ENCODE measurements at places on chromosomes 16 and 17.

- no peak for DNase-seq
These were observed 151.6 kb downstream of the SOCS1 start for GRCh38 chr16:11104168-11105037.

- DNase-seq = no peak
These were observed 6.9 kb upstream of the GJD3 start for GRCh38 chr17:40371261-40371929.

GRCh38 chr16:77469634-77470033 lies 34.8 kb upstream of the ADAMTS18 start:
- DNase-seq = no peak

DNA sequence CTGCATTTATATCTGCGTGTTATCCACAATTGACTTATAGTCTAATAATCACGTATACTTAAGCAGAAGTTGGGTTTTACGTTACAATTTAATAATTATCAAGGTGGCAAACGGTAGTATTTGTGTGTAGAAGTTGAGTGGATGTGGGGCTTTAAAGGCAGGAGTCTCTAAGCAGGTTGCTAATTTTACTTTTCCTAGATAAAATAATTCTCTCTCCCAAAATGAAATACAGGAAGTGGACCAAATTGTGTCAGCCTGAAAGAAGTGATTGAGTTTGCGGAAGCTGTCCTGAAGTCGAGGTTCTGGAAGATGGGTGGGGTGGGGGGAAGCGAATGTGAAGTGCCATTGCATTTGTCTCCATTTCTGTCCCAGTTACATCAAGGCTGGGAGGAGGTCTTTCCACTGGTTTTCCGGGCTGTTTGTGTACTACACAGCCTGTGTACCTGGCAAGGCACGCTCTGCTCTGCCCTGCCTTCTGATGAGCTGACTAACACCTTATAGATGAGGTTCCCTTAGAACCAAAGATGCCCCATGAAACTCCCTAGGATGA lies 385.1 kb downstream of the WWOX start:
- no peak for DNase-seq

GRCh38 chr16:1343428-1344242 lies 8.0 kb downstream of the TSR3 start:
- DNase-seq = no peak

DNA sequence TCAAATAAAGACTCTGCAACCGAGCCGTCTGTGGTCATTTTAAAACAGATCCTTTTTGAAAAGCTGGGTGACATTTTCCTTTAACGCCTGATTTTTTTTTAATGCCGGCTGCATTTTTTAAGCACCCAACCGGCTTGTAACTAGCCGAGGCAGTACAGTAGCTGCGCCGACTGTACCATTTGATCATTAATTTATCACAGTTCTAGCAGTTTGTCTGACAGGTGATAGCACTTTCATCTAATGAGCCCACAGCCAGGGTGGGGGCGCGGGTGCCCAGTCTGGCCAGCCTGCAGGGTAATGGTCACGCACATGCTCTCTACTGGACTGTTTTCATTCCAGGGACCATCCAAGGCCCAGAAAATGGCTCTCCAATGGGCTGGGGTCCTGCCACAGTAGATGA lies 68.8 kb downstream of the IRX5 start:
- no peak for DNase-seq

DNA sequence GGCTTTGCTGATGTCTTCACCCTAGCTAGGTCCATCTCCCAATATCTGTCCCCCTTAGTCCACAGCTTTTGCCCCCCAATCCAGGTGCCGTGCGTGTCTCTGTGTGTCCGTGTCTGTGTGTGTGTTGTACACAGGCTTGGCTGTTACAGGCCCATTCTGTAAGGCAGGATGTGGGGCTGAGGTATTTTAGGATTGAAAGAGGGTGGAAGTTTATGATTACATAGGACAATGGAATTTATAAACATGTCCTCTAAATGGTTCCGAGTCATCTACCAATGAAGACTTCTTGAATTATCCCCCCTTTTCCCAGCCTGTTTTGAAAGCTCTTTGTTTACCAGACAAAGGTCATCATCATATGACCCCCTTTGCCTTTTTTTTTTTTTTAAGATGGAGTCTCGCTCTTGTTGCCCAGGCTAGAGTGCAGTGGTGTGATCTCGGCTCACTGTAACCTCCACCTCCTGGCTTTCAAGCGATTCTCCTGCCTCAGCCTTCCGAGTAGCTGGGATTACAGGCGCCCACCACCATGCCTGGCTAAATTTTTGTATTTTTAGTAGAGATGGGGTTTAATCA lies 21.9 kb downstream of the ACE start:
- no peak for DNase-seq

GRCh38 chr16:88010343-88010967 lies 59.2 kb downstream of the BANP start:
- DNase-seq = no peak

DNA sequence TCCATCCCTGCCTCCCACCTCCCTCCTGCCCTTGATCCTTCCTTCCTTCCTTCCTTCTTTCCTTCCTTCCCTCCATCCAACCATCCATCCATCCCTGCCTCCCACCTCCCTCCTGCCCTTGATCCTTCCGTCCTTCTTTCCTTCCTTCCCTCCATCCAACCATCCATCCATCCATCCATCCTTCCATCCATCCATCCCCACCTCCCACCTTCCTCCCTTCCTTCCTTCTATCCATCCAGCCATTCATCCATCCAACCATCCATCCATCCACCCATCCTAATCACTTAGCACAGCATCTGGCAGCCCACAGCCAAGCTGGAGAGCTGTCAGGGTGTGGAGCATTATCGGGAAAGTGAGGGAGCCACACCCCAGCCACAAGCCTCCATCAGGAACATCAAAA lies 54.5 kb downstream of the TK2 start:
- DNase-seq = no peak

GRCh38 chr16:72224260-72224768 lies 52.4 kb upstream of the PMFBP1 start:
- no peak for DNase-seq

DNA sequence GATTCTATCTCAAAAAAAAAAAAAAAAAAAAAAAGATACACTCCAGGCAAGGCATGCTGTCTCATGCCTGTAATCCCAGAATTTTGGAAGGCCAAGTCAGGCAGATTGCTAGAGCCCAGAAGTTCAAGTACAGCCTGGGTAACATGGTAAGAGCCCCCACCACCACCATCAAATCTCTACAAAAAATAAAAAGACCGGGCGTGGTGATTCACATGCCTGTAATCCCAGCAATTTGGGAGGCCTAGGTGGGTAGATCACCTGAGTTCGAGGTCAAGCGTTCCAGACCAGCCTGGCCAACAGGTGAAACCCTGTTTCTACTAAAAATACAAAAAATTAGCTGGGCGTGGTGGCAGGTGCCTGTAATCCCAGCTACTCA lies 1.8 kb upstream of the ACLY start:
- DNase-seq = no peak

GRCh38 chr17:39602533-39603303 lies 5.0 kb downstream of the NEUROD2 start:
- DNase-seq = no peak

DNA sequence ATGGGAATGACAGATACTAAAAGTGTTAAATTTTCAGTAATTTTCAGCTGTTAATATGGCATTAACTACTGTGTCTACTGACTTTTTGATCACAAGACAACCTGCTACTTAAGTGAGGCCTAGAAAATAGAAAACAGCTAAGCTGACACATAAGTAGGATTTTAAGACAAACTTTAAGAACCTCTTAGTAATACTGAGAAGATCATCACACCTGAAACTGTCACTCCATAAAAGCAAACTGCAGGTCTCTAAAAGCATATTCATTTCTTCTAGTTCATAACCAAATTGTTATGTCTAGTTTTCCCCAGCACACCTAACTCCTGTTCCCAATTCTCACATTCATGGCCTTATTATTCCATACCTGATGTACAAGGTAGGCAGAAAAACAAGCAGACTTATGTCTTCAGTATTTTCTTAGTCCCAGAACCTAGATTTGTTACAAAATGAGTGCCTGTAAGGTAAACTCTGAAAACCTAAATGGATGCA lies 8.0 kb downstream of the SRSF1 start:
- no peak for DNase-seq

GRCh38 chr17:57187391-57187790 lies 68.9 kb upstream of the MSI2 start:
- no peak for DNase-seq

- no peak for DNase-seq
These were observed 168.0 kb downstream of the AHSP start for GRCh38 chr16:31695667-31696066.

- no peak for DNase-seq
These were observed 19.8 kb downstream of the TAF1C start for GRCh38 chr16:84166796-84167695.

- no peak for DNase-seq
These were observed 53.1 kb upstream of the TANGO6 start for GRCh38 chr16:68790130-68790761.

GRCh38 chr17:3762922-3763776 lies 37.8 kb downstream of the ITGAE start:
- no peak for DNase-seq

GRCh38 chr17:15255713-15256454 lies 9.2 kb downstream of the PMP22 start:
- no peak for DNase-seq

DNA sequence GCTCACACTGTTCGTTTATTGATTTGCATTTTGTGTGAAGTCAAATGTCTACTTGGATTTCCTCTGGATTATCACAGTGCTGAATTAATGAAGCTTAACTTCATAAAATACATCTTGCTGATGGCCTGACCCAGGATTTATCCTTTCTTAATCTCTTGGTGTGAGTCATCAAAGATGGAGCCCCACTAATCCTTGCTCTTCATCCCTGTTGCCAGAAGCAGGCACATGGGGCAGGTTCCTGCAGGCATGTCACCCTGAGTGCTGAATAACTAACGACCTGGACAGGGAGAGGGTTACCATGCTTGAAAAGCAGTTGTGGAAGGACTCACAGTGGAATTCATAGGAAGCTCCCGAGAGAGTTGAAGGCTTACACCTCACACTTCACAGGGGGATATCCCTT lies 56.0 kb upstream of the FA2H start:
- no peak for DNase-seq

- no peak for DNase-seq
These were observed 46.0 kb downstream of the HOXB1 start for GRCh38 chr17:48484850-48485249.
